Pancreas (tissue), 10 donors: ENCODE measurements at places on chromosomes 16 and 17. TPM values are rescaled to one million over a fixed set of nuclear protein-coding genes. Genes with fewer than 3 reads are reported as not detected.

ZNF624 gene
- total RNA-seq: 2.7 TPM

CACNG3 gene
- total RNA-seq: not detected

- no peak for DNase-seq
These were observed 54.4 kb upstream of the RPL38 start for GRCh38 chr17:74148901-74149596.

MOSMO gene
- total RNA-seq: 4.4 TPM

HS3ST2 gene
- total RNA-seq: 0.13 TPM

DNA sequence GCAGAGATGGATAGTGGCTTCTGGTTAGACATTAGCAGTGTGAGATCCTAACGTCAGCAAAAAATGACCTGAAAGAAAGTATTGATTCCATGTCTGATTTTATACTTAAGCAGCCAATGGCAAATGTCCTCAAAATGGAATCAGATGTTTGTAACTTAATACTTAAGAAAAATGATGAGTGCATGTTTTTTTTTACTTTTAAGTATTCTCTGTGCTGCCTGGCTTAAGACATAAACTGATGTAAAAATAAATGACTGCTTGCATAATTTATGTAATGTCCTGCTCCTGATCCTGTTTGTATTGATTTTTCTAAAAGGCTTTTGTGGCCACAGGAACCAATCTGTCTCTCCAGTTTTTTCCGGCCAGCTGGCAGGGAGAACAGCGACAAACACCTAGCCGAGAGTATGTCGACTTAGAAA, 7.4 kb downstream of the CBFB start:
- DNase-seq: no peak

AOC2 gene
- 0.67 TPM for total RNA-seq

KRTAP4-4 gene
- not detected for total RNA-seq

DNA sequence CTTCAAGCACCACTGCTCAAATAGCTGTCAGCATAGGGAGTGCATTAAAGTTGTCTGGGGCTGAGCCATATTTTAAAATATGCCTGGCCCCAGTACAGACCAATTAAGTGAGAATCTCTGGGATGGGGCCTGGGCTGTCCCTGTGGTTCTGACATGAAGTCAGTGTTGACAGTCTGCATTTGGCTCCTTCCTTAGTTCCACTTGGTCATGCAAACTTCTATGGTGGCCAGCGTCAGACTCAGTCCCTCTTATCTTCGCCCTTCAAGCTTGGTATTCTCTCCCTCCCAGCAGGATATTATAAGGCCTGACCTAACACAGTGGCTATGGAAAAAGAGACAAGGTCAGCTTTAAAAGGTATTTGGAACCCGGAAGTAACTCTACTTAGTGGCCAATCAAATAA, 177.2 kb downstream of the PMP22 start:
- no peak for DNase-seq

MEFV gene
- total RNA-seq: 0.94 TPM

CD300E gene
- total RNA-seq: 0.14 TPM
